ENCODE measurements at places on chromosomes 11 and 22.

- no peak for DNase-seq
- no peak overlapping the region for H3K27ac ChIP-seq
- H3K4me3 ChIP-seq, result no peak overlapping the region
- H3K4me1 ChIP-seq, result no peaks in the 10 kb centered on the region
- H3K36me3 ChIP-seq, result no peaks in the 10 kb centered on the region
Observed at GRCh38 chr22:37525073-37525745, 6.0 kb upstream of the CARD10 start.

- peak within 1 kb of the TSS; percentile 91 for H3K27ac ChIP-seq
- H3K4me1 ChIP-seq, result peaks cover 59% of the 10 kb centered on the region
- no peaks in the 10 kb centered on the region for H3K36me3 ChIP-seq
- no peaks in the 10 kb centered on the region for H3K27me3 ChIP-seq
Observed at GRCh38 chr11:65575568-65576231, at the start of gene EHBP1L1. TSS of gene EHBP1L1 (plus strand) at chr11:65576053. CDS start at chr11:65576303, 250 bp downstream.

DNA sequence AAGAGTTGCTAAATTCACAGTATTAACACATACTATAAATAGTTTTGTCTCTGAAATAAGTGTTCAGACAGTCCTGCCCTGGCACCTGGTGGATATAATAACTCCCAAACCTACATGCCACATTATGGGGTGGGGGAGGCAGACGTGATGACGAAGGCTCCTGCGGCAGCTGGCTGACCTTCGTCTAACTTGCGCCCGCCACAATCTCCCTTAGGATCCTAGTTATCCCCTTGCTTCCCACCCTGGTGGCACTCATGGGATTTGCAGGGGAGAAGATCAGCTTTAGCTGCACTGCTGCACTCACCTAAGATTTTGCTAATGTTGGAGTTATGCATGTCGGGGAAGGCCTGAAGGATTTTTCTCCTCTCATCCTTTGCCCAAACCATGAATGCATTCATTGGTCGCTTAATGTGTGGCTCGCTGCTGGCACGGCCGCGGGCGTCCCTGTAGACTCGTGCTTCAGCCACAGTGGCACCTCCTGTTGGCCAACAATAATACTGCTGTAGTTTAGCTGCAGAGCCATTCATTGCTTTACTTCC is 367.6 kb downstream of the SOX6 start:
- DNase-seq, result peak; percentile 72
- no peaks in the 10 kb centered on the region for H3K27me3 ChIP-seq
- H3K27ac ChIP-seq, result no peak overlapping the region
- H3K4me3 ChIP-seq, result no peak overlapping the region

- no peaks in the 10 kb centered on the region for H3K4me1 ChIP-seq
- no peak for DNase-seq
- no peak overlapping the region for H3K4me3 ChIP-seq
- no peaks in the 10 kb centered on the region for H3K36me3 ChIP-seq
- no peak overlapping the region for H3K27ac ChIP-seq
Observed at GRCh38 chr22:38187413-38188212, 6.0 kb upstream of the PLA2G6 start.

GRCh38 chr11:94681140-94681539 is 87.0 kb upstream of the AMOTL1 start:
- H3K27ac ChIP-seq, result no peak overlapping the region
- H3K27me3 ChIP-seq, result 0 out of 2 replicates have a peak, but pooled peaks cover 3% of the 10 kb centered on the region
